ENCODE measurements at places on chromosomes 6 and 20.

DNA sequence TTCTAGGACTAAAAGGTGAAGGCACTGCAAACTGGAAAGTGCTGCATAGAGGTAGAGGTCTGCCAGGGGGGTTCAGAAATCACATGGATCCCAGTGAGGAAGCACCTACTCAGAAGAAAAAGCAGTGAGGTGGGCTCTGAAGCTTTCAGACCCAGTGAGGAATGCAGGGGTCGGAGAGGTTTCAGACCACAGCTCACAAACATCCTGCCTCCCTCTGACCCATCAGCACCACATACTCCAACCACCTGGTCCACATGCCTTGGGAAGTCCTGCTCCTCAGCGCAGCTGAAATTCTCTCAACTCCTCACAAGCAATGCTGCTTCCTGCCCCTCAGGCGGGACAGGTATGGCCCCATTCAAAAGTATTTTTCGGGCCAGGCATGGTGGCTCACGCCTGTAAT is 20.2 kb downstream of the MRPL14 start:
- DNase-seq, result no peak

GRCh38 chr6:169045486-169045885 is 208.2 kb downstream of the THBS2 start:
- no peak for DNase-seq

DNA sequence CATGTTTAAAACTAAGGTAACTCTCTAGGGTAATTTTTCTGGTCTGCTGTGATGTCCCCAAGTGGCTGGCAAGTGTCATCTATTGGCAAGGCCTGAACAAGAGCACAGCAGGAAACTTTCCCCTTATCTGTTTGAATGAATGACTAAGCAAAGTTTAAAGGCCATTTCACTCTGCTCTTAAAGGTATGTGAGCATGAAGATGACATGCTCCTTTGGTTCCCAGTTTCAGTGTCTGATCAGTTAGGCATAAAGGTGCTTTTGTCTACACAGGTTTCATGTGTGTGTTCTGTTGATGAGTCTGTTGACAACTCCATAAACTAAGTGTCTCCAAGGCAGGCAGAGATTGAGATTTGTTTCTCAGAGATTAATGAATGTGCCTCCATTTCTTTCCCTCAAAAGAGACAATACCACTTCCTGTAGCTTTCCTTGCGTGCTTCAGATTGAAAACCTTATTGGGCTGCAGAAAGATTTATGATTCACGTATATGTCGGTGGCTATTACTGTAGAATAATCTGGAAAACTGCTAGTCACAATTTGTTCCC is 83.9 kb downstream of the MAP3K7 start:
- DNase-seq, result no peak

GRCh38 chr6:105388392-105388791 is 14.5 kb downstream of the PREP start:
- no peak for DNase-seq

DNA sequence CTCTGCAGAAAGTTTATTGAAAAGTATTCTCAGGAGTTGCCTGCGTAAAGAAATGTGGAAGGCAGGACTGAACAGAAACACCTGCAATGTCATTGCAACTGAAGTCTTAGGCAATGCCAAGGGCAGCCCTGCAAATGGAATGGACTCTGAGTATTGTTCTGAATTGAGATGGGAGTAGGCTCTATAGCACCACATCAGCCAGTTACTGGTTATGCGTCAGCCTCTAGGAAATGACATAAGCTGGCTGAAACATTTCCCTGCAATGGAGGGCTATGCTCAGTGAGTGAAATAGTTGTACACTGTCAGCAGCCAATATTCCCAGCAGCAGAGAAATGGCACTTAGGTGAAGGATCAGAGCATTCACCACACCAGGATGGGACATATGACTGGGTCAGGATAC is 13.8 kb upstream of the GJE1 start:
- DNase-seq, result peak; percentile 7

- DNase-seq, result no peak
Measured at GRCh38 chr20:47701612-47702011, 83.7 kb downstream of the SULF2 start.

- DNase-seq, result no peak
Measured at GRCh38 chr20:57412347-57413029, 21.3 kb downstream of the RBM38 start.

DNA sequence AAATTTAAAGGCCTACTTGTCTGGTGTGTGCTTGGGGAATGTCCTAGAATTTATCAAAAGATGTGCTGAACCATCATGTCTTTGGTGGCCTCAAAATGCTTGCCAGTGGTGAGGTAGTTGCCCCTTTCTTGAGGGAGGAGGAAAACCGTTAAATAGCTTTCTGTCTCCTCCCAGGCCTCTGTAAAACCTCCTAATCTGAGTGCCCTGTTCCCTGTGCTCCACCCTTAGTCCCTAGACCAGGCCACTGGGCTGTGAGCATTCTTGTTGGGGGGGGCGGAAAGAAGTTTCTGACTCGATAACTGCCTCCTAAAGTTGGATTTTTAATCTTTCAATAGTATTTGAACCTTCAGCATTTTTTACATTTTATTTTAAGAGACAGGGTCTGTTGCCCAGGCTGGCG is 23.1 kb downstream of the JARID2 start:
- DNase-seq, result no peak

DNA sequence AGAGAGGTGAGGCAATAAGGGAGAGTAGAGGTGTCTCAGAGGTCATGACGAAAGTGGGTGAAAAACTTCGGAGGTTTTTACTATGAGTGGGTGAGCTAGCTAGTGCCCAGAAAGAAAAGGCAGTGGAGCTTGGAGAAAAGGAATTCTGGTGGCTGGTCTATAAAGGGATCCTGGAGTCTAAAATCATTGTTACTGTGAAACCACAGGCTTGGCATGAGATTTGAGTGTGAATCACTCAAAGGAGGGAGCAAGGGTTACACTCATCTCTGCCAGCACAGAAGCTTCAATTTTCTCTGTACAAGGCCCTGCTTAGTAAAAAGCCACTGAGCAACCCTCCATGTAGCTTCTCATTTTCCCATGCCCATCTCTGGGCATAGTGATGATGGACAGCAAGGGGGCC is 47.5 kb downstream of the CD83 start:
- peak; percentile 57 for DNase-seq

- DNase-seq, result no peak
Measured at GRCh38 chr6:146974351-146974750, 229.9 kb upstream of the STXBP5 start.

DNA sequence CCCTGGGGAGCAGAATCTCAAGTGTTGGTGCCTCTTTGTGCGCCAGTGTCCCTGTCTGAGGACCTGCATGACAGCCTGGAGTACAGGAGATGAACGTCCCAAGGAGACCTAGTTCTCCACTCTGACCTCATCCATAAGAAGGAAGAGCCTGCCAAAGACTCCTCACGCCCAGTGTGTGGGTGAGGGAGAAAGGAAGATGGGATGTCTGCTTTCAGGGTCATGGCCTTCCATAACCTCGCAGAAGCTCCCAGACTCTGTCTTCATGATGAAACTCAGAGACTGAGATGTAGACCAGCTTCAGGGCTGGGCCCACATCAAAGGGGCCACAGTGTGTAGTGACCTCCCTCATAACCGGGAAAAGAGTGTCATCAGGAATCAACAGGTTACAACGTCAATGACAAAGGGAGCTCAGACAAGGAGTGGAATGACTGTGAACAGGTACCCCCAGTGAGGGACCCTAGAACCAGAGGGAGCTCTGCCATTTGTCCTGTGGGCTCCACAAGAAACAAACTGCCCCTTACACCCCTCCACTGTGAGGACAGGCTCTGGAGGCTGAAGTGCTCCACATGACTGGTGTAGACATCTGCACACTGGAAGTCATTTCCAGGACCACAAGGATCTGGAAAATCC is 8.1 kb downstream of the HLA-DQB1 start:
- no peak for DNase-seq

DNA sequence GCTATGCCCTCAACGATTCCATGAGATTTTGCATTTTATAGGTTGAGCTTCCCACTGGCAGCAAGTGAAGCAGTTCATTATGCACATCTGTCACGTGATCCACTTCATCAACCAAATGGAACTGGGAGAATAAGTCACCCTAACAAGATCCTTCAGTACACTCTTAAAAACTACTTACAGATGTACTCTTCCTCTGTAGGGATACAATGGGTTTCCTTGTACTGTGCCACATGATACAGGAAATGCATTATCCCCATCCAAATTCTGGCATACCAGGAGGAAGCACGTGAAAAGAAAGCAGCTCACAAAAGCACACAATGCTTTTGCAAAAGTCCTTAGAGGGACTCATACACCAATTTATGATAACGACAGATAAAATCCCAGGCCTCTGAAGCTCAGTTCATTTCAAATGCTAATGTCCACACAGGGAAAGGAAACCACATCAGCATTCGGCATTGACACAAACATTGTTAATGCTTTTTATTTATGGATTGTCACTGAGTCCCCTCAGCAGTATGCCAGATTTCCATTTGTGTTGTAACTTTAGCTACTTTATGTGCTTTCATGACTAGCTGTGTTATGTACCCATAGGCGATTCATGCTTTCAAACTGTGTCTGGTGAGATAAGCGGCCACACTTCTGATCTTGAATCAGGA is 58.1 kb upstream of the REV3L start:
- no peak for DNase-seq

GRCh38 chr6:75528423-75528822 is 34.8 kb upstream of the FILIP1 start:
- peak; percentile 23 for DNase-seq

- DNase-seq, result no peak
Measured at GRCh38 chr6:22155551-22155950, 141.3 kb downstream of the PRL start.

- peak; percentile 57 for DNase-seq
Measured at GRCh38 chr6:36625158-36625919, 31.2 kb downstream of the SRSF3 start.

GRCh38 chr20:19497064-19497463 is 261.0 kb upstream of the RIN2 start:
- DNase-seq, result no peak

DNA sequence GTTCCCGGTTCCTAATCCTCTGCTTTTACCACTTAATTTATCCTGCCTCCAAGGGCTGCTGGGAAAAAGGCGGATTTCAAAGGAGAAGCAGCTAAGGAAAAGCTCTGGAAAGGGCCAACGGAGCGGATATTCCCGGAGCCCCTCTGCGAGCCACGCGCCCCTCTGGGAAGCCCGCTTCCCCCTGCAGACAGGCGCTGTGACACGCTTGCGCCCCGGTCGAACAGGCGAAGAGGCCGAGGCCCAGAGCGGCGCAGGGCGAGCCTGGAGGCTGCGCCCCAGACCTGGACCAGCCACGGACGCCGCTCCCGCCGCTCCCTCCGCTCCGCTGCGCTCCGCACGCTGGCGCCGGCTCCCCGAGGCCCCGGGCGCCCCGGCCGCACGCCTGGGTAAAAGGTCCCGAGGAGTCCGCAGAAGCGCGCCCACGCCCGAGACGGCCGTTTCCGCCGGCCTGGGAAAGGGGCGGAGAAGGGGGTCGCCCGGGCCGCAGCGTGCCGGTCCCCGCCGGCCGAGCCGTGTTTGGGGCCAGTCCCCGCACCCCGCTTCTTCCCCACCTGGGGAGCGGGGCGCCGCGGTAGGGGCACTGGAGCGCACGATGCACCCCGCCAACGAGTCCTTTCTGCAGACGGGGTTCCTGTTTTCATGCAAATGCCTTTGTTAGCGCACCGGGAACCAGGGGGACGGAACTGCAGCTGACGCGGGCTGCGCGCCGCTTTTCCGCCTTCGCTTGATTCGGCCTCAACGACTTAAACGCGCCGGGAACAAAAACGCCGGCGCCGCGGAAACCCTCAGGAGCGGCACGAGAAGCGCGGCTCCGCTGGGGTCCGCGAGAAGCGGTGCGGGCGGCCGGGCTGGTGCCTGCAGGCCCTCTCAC is 91.9 kb upstream of the SIRPA start:
- DNase-seq, result no peak

GRCh38 chr20:33172781-33173180 is 4.8 kb downstream of the BPIFA2 start:
- DNase-seq, result no peak

GRCh38 chr6:2921520-2922115 is 18.5 kb upstream of the SERPINB9 start:
- no peak for DNase-seq

- DNase-seq, result no peak
Measured at GRCh38 chr20:31972471-31973021, 4.6 kb downstream of the XKR7 start.

DNA sequence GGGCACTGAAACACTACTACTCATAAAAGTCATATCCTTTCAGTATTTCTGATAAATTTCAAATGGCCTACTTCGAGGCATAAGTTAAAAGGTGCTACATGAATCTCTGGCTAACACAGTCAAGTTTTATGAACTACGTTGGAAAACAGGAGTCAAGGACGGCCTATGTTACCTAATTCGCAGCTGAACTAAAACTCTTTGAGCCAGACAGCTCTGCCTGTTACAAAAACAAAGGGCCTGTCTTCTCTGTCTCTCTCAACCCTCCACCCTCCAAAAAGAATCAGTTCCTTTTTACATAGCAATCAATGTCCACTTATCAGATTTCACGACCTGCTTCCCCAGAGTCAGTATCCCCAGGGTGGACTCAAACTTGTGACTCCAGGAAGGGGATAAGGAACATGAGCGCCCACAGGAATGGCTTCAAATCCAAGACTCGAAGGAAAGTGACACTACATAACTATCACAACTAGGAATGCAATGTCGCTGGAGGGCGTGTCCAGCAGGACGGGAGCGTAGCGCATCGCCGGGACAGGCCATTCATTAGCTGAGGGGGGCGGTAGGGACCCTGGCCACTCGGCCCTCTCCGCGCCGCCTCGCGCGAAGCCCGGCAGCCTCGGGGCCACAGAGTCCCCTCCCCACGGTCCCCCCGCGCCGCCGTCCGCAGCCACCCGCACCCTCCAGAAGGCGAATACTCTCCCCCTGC is 591 bp downstream of the IBTK start:
- no peak for DNase-seq

DNA sequence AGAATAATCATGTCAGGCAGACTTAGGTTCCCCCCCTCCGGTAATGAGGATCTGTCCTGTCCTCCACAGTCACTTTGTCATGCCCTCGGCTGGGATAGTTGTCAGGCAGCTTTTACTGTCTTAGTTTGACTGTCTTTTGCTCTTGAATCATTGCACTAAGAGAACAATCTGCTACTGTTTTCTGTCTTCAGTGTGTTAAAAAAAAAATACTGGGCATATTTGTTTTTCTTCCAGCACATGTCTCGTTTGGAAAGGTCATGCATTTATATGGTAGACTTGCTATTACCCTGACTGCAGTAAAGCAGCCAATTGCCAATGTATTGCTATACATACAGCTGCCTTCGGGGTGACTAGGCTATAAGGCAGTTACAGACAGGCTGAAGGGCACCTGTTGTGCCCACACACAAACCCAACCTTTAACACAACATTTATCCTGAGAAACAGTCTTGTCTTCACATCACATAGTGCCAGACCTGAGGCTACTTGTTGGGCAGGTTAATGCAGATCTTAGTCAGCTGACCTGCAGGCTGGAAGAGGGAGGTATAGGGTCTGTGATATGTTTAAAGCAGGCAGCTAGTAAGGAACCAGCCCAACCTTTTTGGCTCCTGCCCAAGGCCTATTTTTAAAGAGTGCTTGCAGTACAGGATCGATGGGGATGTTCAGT is 26.7 kb downstream of the ARFGEF3 start:
- DNase-seq, result no peak

GRCh38 chr6:8181951-8182845 is 79.8 kb upstream of the EEF1E1 start:
- no peak for DNase-seq
